ENCODE measurements at places on chromosomes 1 and 21.

- no peak for DNase-seq
These were observed 40.2 kb downstream of the ADAMTS1 start for GRCh38 chr21:26804895-26805609.

GRCh38 chr1:19382222-19382621, 70.1 kb downstream of the SLC66A1 start:
- DNase-seq = no peak

DNA sequence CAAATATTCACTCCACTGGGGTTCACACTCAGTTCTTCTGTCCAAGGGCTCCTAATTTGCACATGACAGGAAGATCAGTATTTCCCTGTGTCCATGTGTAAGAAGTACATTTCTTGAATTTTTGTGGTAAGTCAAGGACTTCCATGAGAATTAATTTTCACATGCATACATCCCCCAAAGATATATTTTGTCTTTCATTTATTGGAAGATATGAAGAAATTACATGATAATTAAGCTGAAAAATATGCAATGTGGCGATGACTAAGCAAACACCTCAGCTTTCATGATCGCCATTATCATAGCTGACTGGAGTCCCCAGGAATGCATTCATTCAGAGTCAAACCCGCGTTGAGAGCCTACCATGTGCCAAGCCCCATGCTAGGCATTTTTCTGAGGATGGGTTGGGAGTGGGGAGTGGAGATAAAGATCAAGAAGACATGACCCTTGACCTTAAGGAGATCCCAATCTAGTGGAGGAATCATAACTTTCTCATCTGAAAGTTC, 104.6 kb upstream of the F3 start:
- DNase-seq = no peak

DNA sequence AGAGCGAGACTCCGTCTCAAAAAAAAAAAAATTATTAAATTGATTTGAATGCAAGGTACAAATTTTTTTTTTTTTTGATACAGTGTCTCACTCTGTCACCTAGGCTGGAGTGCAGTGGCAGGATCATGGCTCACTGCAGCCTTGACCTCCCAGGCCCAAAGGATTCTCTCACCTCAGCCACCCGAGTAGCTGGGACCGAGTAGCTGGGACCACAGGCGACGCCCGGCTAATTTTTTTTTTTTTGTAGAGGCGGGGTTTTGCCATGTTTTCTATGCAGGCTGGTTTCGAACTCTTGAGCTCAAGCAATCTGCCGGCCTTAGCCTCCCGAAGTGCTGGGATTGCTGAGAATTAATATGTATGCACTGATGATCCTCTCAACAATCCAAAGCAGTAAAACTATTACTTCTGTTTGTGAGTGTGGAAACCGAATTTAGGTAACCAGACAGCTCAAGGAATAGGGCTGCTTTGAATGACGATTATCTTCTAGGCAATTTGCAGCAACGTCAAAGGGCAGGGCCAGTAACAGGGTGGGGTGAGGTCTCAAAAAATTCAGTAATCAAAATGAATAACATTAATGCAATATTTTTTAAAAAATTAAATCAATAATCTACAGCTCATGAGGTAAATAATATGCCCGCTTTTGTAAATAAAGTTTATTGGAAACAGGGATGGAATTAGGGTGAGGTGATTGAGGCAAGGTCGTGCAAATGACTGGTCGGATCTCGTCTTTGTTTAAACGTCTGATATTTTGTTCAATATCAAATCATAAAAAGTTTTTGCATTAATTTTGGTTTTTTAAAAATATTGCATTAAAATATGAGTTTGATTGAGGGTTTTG, 1.2 kb downstream of the CLSPN start:
- DNase-seq = no peak

DNA sequence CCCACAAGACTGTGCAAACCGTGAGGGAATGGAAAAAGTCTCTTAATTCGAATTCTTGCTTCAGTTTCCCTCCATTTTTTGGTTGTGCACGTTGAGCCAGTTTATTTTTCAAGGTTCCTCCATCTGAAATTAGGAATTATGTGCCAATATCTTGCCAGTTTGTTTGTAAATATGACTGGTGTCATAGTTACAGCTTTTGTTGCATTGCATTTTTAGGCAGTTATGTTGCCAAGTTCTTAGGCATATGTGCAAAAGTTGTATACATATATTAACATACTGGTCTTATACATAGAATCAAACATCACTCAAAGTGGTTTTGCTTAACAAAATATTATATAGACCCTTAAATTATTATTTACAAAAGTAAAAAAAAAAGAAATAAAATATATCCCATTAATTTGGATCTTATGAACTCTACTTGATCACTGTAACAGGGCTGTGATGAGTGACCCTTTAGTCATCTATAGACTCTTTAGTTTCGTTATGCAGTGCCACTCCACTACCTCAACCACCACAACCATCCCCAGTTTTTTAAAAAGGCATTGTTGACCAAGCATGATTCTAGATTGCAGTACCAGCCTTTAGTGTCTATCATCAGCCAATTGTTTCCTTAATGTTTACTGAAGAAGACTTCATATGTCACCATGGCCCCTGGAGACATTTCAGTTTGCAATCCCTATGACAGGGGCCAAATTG, 20.9 kb upstream of the DYNLT5 start:
- no peak for DNase-seq

GRCh38 chr1:35657851-35658250, 16.5 kb upstream of the PSMB2 start:
- no peak for DNase-seq

GRCh38 chr1:115822117-115822516, 18.8 kb downstream of the NHLH2 start:
- DNase-seq = no peak

- no peak for DNase-seq
These were observed 785.2 kb upstream of the B3GALT2 start for GRCh38 chr1:193971595-193971994.

DNA sequence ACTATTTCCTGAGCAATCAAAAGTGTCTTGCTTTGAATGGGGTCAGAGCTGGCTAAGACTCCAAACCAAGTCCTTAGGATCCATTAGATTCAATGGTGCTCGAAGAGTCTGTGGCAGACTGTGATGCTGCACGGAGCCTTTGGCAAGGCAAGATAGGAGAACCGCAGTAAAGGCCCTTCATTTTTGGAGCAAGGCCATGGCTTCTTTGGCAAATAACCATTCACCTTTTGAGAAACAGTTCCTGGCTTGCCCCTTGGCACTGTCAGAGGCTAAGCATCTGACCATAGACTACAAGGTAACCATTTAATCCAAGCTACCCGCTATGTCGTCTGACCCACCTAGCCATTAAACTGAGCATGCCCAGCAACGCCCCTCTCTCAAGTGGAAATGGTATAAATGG, 45.2 kb downstream of the EDN2 start:
- DNase-seq = no peak

- no peak for DNase-seq
These were observed 13.1 kb downstream of the ZNF326 start for GRCh38 chr1:90007979-90008404.

- DNase-seq = no peak
These were observed 34.1 kb downstream of the PTPRF start for GRCh38 chr1:43564551-43565348.

- DNase-seq = no peak
These were observed 22.2 kb upstream of the HPDL start for GRCh38 chr1:45304311-45305081.

- DNase-seq = no peak
These were observed 19.7 kb downstream of the EPHA8 start for GRCh38 chr1:22582661-22583635.

DNA sequence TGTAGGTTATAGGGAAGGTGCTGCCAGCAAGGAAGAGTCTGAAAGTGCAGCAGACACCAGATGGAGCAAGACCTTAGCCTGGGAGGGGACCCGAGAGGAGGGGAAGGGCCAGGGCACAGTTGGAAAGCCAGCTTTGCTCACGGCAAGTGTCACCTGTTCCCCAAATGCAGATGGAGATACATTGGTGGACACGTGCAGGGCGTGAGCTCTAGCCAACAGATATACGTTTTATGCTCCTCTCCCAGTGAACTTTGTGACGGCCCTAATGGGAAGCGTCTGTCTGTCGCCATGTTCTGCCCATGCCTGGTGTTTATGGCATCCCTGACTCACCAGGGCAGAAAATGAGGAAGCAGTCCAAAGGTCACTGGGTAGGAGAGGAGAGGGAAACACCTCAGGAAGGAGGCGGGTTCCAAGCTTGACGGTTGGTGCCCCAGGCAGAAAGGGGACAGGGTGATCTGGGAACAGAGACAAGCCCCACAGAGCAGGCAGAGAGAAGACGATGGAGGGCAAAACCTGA, 7.6 kb downstream of the GPA33 start:
- no peak for DNase-seq

GRCh38 chr1:37038227-37039093, 4.1 kb upstream of the GRIK3 start:
- DNase-seq = no peak

DNA sequence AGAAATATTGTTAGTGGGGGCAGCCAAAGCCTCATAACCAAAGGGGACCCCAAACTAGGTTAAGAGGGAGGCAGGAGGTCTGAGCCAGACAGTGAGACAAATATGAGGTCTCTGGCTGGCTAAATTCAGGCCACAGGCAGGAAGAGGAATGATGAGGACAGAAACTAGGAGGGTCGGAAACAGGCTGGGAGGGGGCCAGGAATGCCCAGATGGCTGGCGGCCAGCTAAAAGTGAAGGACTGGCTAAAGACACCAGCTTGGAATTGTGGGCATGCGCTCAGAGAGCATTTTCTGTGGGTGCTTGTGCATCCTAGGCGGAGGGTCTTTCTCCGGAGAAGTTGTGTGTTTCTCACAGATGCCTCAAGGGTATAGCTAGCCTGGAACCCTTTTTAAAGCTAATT, 77.0 kb downstream of the PGM1 start:
- no peak for DNase-seq

DNA sequence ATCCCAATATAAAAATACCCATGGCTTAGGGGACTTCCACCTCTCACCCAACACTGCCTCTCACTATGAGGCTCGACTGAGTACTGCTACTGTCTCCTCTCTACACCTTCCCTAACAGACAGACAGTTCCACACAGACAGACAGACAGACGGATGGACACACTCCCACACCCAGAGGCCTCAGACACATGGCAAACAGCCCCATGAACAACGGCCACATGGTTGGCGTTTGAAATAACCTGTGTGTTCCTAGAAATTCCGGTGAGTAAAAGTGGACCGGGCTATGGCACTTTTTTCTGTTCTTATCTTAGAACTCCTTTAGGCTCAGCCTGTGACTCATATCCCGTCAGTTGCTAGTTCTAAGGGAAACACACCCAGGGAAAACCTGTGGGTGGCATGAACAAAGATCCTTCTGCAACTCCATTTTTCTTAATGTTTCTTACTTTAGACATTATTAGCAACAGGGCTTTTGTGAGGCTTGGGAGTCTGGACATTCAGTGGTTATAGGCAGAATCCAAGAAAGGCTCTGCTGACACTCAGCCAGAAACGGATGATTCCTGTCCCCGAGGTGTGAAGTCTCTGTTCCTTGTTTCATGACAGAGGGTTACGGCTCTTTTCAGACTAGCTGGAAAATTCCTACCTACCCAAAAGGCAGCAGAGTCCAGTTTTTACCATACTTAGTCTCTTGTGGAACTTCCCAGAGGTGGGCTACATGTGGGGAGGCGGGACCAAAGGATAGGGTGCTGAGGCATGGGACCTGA, 90.5 kb upstream of the TLR5 start:
- no peak for DNase-seq

DNA sequence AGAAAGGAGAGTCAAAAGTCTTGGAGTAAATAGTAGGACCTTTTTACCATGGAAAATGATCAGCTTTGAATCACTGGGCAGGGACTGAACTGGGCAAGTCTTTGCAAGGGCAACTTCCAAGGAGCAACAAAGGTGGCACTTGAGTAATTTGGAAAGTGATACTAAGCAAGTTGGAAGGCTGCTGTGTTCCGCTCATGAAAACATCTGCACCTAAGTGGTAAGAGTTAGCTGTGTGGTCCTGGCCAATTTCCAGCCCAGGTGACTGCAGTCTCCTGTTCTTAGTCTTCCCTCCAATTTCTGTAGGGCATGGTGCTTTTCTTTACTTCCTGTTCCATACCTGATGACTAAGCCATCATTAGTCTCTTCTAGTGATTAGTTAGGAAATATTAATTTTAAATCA, 35.5 kb upstream of the PRDM2 start:
- no peak for DNase-seq

DNA sequence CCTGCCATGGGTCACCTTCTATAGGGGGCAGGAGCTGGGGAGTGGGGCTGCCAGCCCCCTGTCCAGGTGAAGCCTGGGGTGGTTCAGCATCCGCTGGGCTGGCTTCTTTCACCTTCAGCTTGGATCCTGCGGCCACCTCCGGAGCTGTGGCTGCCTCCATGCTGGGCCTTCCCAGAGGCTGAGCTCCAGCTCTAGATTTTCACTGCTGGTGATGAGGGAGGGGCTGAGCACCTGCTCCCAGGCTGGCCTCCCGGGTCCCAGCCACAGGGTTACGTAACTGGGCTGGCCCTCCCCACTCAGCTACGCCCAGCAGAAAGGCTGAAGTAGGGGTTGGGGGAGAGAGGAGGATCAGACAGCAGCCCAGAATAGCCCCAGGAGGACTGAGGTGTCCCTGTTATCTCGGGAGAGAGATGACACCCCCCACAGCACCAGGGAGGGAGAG, at the start of gene MYBPHL:
TSS of gene MYBPHL (minus strand) at position 180 of the 442 bp plus-strand sequence. CDS start at position 160, 20 bp downstream.
- DNase-seq = no peak

GRCh38 chr1:207983044-207983635, 72.2 kb upstream of the CD34 start:
- no peak for DNase-seq

GRCh38 chr1:16248603-16249516, 11.9 kb upstream of the CPLANE2 start:
- no peak for DNase-seq

- no peak for DNase-seq
These were observed 30.2 kb upstream of the RNF187 start for GRCh38 chr1:228457017-228457395.

DNA sequence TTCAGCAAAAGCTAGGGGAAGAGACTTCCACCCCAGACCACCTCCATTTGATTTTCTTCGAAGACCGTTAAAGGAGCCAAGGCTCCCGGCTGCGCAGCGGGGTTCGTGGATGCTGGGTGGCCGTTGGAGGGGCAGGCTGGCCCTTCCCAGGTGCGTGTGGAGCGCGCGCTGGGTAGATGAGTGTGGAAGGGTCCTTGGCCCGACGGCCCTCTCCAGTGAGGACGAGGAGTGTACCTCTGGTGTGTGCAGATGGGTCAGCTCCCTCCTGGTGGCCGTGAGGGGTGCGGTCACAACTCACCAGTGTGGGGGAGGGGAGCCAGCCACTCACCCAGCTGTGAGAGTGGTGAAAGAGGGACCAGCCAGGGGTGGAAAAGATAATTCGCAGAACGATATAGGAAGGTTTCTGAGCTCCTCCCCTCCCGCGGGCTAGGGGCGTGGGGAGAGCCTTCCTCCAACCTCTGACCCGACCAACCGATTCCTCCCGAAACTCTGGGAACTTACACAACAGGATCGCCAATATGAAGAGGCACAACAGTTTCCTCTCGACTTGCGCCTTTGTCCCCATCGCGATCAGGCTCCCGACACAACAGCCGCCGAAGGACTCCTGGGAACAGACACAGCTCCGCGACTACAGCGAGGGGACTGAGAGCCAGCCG, at the start of gene F11R:
TSS of gene F11R (minus strand) at position 644 of the 656 bp plus-strand sequence. CDS start at position 565, 79 bp downstream.
- no peak for DNase-seq
